CD4-positive, alpha-beta T cell (primary cell): ENCODE measurements at places on chromosomes 11 and 22.
A peak's percentile ranks its signal among the peaks of the same experiment; 100 is the strongest.

GRCh38 chr11:19232910-19233503, 7.7 kb downstream of the E2F8 start:
- DNase-seq: no peak

- no peak for DNase-seq
Measured at GRCh38 chr11:112523477-112523876, 262.8 kb upstream of the PLET1 start.

DNA sequence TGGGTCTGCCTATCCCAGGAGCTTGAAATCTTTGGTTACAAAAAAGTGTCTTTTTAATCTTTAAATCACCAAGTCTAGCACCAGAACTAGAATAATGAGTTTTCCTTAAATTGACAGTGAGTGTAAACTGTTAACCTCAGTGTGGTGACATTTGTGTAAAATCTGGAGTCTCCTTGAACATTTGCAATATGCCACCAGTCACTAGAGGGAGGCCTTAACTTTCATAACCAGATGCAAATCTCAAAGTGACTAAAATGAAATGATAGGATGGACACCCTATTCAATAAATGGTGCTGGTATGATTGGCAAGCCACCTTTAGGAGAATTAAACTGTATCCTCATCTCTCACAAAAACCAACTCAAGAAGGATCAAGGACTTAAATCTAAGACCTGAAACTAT, 8.3 kb upstream of the SCGB1D2 start:
- no peak for DNase-seq

- DNase-seq: peak; percentile 13
Measured at GRCh38 chr11:6655790-6656583, at the start of gene DCHS1. Gene DCHS1 (minus strand): TSS chr11:6655809. CDS start chr11:6641613, 14,196 bp downstream.

GRCh38 chr11:69674267-69674885, 777 bp downstream of the LTO1 start:
- DNase-seq: no peak

DNA sequence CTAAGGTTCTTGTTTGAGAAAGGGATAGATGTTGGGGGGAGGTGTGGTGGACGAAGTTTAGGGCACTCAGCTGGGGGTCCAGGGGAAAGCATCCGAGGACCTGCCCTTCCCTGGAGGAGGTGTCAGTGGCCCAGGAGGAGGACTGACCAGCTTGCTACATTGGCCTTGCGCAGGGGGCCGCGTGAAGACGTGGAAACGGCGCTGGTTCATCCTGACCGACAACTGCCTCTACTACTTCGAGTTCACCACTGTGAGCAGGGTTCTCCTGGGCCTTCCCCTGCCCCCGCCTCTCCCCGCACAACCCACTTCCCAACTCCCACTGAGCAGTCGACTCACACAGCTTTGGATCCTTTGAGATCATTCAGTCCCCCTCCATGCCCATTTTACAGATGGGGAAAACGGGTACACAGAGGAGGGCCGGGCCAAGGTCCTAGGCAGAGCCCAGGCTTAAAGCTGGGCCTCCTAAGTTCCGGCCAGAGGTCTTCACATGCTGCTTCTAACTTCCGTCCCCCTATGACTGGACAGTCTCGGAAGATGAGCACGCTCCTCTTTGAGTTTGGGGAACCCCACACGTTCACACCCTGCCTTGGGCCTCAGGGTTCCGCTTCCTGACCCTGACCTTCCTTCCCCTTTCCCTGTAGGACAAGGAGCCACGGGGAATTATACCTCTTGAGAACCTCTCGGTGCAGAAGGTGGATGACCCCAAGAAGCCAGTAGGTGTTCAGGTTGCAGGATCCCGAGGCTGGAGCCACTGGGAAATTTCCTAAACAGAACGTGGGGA, 28.7 kb downstream of the CYTH4 start:
- DNase-seq: peak; percentile 72

DNA sequence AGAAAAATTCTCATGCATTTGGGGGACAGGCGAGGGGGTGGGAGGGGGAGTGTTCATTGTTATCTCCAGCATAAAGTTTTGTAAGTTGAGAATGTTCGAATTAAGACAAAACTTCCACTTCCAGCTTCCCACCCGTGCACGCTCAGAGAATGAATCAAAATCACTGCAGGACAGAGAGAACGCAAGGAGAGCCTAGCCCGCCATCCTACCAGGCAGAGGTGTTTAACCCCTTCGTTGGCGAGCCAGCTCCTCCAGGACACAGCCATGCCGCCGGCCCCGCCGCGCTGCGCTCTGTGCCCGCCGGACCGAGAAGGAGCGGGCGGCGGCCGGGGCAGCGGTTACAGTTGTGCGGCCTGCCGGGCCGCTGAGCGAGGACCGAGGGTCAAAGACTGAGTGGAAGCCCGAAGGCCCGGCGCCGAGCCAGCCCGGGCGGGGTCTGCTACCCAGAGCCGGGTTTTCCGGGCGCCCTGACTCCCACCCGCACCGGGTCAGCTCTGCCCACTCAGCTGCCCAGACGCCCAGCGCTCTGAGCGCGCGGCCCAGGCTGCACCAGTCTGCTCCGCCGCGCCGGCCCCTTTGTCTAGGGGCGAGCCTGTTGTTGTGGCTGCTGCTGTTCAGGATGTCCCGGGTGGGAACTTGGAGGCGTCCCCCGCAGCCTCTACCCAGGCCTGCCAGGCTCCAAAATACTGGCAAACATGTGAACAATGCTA, at the start of gene NOX4:
TSS of gene NOX4 (minus strand) at position 395 of the 710 bp plus-strand sequence. CDS start at position 266, 129 bp downstream.
- no peak for DNase-seq

DNA sequence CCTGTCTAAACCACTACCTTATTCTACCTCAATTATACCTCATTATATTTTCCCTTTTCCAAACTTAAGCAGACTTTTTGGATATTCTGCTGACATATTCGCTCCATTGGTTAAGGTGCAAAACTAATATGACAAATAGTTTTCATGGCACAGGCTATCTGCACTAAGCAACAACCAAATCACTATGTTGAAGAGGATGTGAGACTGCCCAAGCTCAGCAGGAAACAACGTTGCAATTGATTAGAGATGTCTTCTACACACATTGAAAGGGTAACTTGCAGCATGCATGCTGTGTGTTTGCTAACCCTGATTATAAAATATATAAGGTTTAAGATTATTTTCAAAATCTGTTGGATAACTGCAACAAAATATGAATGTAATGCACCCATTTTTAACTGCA, 61.6 kb downstream of the STK33 start:
- no peak for DNase-seq

GRCh38 chr11:67470337-67471002, 1.4 kb upstream of the TMEM134 start:
- DNase-seq: no peak

DNA sequence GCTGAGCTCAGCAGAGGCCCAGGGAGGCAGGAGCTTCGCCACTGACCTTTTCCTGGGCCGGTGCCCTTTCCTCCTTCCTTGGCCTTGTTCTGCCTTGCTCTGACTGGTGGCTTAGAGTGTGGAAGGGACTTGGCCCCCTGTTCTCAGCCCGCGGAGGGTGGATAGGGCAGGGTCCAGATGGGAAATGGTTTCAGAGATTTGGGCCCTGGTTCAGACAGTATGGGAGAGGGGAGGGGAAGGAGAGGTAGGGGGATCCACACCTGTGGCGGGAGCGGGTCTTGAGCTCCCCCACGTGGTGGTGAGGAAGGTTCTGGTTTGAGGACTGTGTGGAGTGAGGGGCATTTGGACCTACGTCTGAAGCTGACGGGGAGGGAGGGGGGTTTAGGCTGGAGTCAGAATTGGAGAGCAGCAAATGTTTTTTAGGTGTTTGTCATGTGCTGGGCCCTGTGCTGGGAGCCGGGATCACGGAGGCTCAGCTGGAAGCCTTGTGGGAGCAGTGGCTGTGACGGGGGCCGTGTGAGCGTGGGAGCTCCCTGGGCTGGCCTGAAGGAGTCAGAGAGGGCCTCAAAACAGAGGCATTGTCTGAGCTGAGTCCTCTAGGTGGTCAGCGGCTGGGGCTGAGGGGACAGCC, 27.2 kb downstream of the SHANK3 start:
- no peak for DNase-seq

DNA sequence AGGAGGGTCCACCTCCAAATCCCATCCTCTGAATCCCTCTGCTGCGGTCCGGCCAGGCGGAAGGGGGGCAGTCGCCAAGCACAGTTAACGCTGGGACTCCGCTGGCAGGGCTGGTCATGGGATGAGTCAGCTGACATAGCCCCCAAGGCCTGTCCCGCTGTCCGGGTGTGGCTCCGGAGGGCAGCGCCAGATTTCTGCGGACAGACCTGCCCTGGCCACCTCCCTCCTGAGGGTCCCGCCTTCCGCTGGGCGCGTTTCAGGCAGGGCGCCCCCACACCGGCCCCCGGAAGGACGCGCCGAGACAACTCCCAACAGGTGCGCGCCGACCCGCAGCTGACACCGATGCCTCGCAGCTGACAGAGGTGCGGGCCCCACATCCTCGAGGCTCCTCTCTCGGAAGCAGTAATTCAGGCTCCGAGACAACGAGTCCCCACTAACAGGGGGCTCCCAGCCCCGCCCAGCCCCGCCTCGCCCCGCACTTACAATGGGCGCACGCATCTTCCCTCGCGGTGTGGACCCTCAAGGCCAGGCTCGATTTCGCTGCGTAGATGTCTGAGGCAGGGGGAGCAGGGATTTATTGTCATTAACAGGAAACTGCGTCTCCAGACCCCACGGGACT, 607 bp downstream of the PLAAT3 start:
- peak; percentile 29 for DNase-seq

- DNase-seq: no peak
Measured at GRCh38 chr11:95072948-95073347, 6.2 kb downstream of the SRSF8 start.

- DNase-seq: no peak
Measured at GRCh38 chr11:78377625-78378418, 39.8 kb downstream of the GAB2 start.

DNA sequence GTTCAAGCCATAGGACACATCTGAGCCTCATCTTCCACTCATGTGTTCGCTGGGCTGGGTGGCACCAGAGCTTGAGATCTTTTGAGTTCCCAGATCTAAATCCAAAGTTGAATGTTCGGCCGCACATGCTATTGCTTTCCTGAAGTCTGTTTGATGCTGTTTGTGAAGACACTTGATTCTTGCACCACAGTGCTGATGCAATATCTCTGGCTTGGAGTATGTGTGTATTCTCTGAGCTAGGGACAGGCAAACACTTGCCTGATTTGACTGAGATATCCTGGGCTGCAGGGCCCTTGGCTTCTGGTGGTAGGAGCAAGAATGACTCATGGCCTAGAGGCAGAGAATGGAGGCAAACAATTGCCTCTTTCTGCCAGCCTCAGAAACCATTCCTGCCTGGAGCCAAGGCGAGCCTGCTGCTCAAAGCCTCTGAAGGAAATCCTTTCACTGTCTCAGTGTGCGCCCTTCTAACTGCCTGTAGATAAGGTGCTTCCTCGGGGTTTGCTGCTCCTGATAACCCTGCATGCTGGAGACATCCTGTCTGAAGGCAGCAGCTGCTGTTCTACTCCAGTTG, 73.0 kb downstream of the CYB5R2 start:
- DNase-seq: no peak

GRCh38 chr11:89458716-89459115, 32.5 kb downstream of the NOX4 start:
- DNase-seq: no peak

GRCh38 chr11:35277827-35278226, 138.9 kb downstream of the CD44 start:
- no peak for DNase-seq

- DNase-seq: peak; percentile 62
Measured at GRCh38 chr22:19886605-19887255, 32.1 kb upstream of the GNB1L start.

DNA sequence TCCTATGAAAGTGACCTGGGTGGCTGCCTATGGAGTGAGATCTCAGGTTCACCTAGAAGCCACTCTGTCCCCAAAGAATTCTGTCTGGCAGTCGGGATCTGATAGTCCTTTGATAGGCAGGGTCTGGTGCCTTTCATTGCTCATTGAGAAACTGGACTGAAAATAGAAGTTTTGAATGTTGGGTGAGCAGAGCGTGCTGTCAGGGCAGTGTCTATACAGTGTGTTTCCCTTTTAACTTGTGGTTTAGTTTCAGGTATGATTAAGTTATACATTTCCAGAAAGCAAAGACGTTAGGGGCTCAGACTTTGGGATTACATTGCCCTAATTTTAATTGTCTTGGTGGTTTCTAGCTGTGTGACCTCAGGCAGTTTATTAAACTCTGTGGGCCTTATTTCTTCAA, 111.3 kb upstream of the PAX6 start:
- DNase-seq: no peak

- no peak for DNase-seq
Measured at GRCh38 chr11:19208959-19209546, 7.3 kb upstream of the CSRP3 start.

DNA sequence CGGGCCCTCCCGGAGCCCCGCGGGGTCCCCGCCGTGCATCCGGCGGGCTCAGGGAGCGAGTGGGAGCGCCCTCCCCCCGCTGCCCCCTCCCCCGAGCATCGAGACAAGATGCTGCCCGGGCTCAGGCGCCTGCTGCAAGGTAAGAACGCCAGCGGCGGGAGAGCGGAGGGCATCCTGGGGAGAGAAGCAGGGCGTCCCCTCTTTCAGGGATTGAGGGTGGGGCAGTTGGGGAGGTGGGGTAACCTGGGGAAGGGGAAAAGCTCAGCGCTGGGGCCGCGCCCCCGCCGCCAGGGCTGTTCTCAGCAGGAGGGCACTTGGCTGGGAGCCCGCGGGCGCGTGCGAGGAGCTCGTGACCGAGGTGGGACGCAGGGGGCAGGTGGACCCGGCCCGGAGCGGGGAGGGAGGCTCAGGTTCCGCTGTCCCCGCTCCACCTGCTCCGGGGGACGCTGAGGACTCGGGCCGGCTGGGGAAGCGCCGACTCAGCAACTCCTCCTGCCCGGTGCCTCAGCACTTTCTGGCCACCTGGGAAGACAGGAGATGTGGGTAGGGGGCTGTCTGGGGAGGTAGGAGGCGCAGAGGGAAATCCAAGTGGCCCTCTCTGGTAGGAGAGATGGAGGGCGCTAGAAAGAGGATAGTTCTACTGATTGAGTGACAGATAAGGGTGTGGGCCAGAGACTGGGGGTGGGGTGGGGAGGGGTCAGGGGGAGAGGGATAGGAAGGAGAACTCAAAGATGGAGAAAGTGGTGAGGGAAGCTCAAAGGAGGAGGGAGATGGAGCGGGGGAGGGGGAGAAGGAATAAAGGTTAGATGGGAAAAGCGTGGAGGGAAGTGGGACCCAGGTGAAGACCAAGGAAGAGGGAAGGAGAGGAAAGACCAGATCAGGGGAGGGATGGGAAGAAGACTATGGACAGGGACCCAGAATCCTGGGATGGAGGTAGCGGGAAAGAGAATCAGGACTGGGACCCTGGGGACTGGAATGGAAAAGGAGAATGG, 726 bp downstream of the RTN4RL2 start:
- no peak for DNase-seq
